NCI-H1930 (cell line): ENCODE measurements at places on chromosomes 12 and 14.

GRCh38 chr12:116697305-116697704, 40.6 kb downstream of the SPRING1 start:
- peak; percentile 31 for DNase-seq

GRCh38 chr12:130922511-130922953, 31.2 kb upstream of the ADGRD1 start:
- DNase-seq, result no peak

GRCh38 chr14:74647678-74648461, 35.8 kb upstream of the LTBP2 start:
- no peak for DNase-seq

DNA sequence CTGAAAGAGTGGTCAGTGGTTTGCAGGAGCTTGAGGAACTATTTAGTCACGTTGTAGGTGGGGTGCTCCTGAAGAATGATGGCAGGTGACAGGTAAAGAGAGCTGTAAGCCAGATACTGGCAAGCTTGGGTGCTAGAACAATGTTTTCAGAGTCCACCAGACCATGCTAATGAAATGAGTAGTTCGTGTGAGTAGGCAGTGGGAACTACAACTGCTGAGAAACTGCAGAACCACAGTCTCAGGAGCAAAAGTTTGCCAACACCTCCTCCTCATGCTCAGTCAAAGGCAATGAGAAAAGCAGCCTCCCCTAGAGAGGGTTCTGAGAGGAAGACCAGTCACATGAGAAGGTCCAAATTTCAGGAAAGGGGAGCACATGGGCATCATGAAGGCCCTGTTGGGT, 91.3 kb downstream of the PRKD1 start:
- no peak for DNase-seq

GRCh38 chr12:5451251-5451650, 19.3 kb downstream of the NTF3 start:
- DNase-seq, result no peak

DNA sequence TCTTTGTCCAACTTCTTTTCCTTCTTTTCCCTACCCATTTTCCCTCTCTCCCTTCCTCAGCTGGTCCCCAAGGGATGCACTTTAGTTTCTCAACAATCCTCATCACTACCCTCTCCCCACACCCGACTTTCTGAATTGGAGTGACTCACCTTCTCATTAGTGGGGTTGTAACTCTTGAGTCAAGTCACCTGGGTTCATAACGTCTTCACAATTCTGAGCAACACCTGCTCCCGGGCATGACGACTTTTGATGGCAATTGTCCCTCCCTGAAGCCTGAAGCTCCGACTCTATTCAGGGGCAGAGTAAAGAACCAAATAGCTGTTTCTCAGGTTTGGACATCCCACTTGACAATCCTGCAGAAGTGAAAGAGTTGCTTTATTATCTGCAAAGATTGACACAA, 82.7 kb upstream of the OTX2 start:
- DNase-seq, result no peak

DNA sequence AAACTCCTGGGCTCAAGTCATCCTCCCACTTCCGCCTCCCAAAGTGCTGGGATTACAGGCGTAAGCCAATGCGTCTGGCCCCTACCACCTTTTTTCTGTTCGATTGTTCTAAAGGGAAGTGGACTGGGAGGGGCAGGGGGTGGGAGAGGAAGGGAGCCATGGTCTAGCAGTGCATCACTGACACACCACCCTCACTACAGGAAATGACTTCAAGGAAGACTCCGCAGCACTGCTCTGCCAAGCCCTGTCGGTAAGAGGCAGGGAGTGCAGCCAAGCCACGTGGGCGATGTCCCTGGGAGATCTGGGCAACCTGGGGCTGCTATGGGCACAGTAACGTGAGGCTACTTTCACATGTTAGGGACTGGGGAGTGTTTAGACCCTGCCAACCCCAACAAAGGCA, 18.0 kb downstream of the LRRC74A start:
- no peak for DNase-seq

GRCh38 chr12:77435446-77436091, 370.2 kb upstream of the E2F7 start:
- no peak for DNase-seq

- DNase-seq, result no peak
Measured at GRCh38 chr12:80187660-80188090, 88.3 kb downstream of the OTOGL start.
